Stimulated activated CD8-positive, alpha-beta memory T cell treated with anti-CD3 and anti-CD28 coated beads, Interleukin-7, amount 100 ng/mL, for 1 hour (primary cell): ENCODE measurements at places on chromosomes 16 and 17.

GRCh38 chr17:75103601-75104554, 5.9 kb upstream of the ARMC7 start:
- no peak for DNase-seq

GRCh38 chr16:8892101-8892575, 10.0 kb downstream of the LITAFD start:
- no peak for DNase-seq

GRCh38 chr16:5064915-5065314, 841 bp downstream of the C16orf89 start:
- no peak for DNase-seq

GRCh38 chr17:17752089-17752820, 71.0 kb downstream of the RAI1 start:
- peak; percentile 94 for DNase-seq

GRCh38 chr16:55289353-55289752, 34.6 kb upstream of the IRX6 start:
- no peak for DNase-seq

DNA sequence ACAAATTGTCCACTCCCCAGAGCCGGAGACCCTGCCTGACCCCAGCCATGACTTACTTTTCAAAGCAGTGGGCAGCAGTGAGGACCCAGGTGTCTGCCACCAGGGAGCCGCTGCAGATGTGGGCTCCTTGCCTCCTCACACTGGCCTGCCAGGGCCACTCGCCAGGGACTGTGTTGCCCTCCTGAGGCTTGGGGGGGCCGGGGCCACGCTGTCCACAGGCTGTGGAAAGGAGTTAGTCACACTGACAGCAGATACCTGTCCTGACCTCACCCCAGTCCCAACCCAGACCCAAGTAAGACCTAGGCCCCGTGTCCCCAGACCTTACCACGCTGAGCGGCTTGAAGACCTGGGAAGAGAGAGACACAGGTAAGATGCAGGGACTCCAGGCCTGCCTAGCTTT, 1.3 kb downstream of the PRSS53 start:
- DNase-seq: no peak

- no peak for DNase-seq
These were observed 2.8 kb downstream of the ELOB start for GRCh38 chr16:2774161-2774891.

GRCh38 chr16:89653656-89654295, 3.7 kb downstream of the CHMP1A start:
- no peak for DNase-seq

- DNase-seq: peak; percentile 17
These were observed 12.4 kb downstream of the HDAC5 start for GRCh38 chr17:44110823-44111633.
